HS-5 (cell line): ENCODE measurements at places on chromosomes 12 and 14.
A peak's percentile ranks its signal among the peaks of the same experiment; 100 is the strongest.

DNA sequence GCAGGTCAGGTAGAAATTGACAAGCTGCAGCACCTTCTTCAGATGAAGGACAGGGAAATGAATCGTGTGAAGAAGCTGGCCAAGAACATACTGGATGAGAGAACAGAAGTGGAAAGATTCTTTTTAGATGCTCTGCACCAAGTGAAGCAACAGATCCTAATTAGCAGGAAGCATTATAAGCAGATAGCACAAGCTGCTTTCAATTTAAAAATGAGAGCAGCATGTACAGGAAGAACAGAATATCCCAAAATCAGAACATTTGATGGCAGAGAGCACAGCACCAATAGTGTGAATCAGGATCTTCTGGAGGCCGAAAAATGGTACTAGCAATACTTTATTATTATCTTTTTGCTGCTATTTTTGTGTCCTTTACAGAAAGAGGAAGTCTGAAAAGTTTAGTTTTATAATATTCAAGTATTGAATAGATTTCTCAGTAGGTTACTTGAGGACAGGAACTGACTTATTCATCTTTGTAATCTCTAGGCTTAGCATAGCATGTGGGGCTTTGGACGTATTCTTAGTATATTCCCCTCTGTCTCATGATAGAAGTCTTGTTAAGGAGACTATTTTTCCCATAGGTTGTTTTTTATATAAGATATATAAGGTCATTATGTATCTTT, 30.8 kb downstream of the BBOF1 start:
- DNase-seq: no peak

DNA sequence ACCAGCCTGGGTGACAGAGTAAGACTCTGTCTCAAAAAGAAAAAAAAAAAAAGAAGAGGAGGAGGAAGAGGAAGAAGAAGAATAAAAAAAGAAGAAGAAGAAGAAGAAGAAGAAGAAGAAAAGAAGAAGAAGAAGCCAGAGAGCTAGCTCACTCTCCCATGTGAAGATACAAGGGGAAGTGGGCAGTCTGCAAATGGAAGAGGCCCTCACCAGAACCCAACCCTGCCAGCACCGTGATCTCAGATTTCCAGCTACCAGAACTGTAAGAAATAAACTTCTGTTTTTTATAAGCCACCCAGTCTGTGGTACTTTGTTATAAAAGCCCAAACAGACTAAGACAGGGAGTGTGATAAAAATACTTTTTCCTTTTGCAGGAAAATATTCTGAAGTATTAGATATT, 130.7 kb downstream of the ETNK1 start:
- no peak for DNase-seq

GRCh38 chr14:106039400-106039799, 513.0 kb downstream of the TMEM121 start:
- DNase-seq: no peak

GRCh38 chr12:66664076-66664475, 14.8 kb downstream of the GRIP1 start:
- DNase-seq: no peak

GRCh38 chr12:47396902-47397663, 308.7 kb downstream of the RPAP3 start:
- no peak for DNase-seq

DNA sequence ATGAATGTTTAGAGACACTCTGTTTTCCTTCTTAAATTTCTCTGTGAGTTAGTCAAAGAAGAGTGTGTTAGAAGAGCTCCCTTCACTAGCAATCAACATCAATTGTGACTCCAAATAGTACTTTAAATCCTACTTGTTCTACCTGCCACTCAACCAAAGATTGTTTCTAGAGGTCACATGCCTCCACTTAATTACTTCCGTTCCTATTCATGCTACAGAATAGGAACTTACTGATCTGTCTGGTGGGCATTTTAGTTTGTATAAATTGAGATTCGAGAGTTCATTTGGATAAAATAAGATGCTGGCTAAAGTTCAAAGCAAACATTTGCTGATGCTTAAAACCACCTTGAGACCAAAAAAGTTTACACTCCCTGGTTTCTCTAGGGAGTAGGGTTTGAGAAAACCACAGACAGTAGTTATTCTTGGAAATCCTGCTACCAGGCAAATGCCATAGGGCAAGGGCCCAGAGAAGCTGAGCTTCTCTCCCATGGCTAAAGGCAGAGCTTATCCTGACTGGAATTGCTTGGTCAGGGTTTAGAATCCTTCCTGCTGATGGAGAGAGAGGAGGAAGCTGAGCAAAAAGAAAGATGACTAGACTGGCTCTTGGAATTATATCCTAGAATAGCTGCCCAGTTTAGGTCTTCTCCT, 389.6 kb upstream of the ATP2B1 start:
- DNase-seq: no peak

DNA sequence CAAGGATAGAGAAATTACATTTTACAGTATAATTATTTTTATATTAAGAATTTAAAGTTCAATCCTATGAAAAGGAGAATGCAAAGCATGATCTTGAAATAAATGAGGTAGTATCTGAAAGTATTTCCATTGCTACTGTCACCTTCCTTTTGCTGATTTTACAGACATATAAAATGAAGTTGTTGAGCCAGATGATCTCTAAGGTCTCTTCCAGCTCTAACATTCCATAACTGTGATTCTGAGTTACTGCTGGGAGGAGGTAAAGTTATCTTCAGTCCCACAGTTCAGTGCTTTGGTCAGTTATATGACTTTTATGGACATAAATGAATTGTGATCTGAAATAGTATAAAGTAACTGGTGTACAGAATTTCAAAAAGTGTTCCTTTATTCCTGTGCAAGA, 52.8 kb downstream of the SLC38A6 start:
- no peak for DNase-seq

- DNase-seq: no peak
Observed at GRCh38 chr12:116731801-116732200, 6.1 kb downstream of the SPRING1 start.

DNA sequence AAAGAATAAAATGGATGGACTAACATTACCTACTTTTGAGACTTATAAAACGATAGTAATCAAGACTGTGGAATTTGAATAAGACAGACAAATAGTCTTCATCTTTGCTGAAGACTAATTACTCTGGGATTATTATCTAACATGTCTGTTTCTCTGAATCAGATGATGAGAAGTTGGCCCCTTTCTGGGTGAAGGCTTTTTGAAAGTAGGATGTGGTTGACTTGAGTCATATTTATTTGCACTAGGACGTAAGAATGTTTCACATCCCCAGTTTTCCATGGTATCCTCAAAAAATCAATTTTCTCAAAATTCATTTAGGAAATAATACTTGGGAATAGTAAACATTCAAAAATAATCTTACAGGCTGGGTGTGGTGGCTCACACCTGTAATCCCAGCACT, 31.8 kb downstream of the PKP2 start:
- DNase-seq: peak; percentile 2

GRCh38 chr12:56628671-56629458, 1.3 kb downstream of the BAZ2A start:
- peak; percentile 37 for DNase-seq

GRCh38 chr12:644818-645552, 18.3 kb downstream of the NINJ2 start:
- DNase-seq: no peak

- no peak for DNase-seq
Observed at GRCh38 chr12:53869500-53869899, 69.1 kb upstream of the HOXC13 start.

DNA sequence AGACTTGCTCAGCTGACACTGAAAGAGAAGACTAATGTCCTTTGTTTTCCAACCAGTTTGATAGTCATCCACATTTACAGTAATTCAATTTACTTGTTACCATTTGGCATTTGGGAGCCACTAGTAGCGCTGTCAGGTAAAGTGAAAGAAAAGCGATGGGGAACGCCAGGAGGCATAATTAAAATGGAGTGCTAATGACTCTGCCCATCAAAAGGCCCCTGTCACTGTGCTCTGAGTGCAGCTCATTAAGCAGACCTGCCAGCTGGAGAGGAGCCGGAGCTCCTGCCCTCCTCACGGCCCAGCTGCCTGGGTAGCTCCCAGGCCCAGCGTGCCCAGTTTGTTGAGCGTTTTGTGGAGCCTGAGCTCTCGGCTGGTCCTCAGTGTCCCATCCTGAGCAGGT, 463.6 kb upstream of the CCDC196 start:
- no peak for DNase-seq

GRCh38 chr12:1473418-1473817, 121.0 kb downstream of the FBXL14 start:
- DNase-seq: no peak

GRCh38 chr14:32397861-32398640, 69.0 kb downstream of the AKAP6 start:
- DNase-seq: no peak

DNA sequence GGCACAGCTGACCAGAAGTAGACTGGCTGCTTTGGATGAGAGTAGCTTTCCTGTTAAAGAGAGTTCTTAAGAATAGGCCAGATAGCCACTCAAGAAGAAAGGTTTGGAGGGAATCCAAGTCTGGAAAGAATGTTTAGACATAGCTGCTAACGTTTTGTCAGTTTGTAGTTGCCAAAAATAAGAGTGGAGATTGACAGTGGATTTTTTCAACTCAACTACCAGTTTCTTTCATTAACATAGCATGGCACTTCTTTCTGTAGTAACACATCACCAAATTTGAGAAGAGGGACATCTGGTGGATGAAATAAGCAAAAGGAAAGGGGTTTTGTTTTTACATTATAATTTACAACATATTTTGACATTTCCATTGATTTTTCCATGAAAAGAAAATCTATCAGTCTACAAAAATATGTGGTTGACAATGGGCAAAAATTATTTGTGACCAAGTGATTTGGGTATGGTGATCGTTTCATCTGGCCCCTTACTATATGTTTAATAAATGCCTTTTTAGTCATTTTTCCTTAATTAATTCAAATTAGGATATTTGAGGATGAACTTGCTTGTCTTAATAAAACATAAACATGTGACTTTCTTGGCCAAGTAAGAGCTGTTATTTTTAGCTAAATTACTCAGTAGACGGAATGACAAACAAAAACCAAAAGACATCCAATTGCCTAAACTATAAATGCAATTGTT, 71.1 kb downstream of the PTPRR start:
- DNase-seq: no peak

DNA sequence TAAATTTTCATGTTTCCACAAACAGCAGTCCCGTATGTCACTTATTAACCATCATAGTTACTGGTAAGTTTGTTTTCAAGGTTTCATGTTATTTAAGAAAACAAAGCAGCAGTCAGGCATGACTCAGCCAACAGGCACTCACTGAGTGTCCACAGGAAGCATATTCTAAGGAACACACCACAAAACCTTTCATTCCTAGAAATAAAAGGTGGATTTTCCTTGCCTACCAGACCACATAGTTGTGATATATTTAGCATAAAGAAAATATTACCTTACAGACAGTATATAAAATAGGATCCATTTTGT, 143.3 kb upstream of the AVPR1A start:
- DNase-seq: peak; percentile 54

DNA sequence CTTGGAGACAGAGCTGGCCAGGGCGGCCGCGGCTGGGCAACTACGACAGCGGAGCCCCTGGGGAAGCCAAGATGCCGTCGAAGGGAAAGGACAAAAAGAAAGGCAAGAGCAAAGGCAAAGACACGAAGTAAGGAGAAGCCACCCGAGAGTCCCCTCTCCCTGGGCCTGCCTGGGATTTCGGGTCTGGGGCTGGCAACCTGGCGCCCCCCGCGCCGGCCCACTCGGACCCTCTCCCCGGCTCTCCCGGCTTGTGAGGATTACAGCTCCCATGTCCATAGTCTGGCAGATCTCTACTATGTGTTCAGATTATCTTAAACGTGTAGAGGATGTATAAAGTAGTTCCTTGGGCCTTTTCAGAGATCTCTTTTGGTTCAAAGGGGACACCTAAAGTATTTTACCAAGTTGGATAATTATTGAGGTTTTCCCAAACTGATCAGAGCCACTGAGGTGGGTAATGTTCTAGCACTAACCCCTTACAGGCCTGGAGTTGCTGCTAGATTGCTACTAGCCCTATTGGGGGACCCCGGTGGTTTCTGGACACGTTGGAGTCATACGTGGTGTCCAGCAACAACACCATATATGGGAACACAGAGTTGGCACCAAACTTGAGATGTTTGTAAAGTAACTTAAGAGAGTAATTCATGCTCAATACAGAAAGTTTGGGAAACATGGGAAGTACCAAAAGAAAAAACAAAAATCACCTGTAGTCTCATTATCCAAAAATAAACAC, 424 bp downstream of the BBOF1 start:
- no peak for DNase-seq

DNA sequence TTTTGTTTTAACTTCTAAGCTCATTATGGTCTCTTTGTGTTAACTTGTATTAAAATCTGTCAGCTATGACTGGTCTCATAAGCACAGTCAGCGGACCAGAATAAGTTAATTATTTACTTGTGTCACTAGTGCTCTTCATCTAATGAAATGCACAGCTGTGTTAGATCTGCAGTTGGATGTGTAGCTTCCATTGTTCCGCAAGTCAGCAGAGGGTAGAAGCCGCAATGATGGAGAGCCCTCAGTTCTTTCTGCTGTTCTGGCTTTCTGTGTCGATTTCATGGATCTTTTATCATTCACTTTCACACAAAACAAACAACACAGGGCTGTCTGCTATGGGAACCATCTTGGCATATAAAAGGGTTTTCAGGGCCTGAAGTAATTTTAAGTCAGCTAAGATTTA, 89.3 kb upstream of the RFX4 start:
- no peak for DNase-seq

DNA sequence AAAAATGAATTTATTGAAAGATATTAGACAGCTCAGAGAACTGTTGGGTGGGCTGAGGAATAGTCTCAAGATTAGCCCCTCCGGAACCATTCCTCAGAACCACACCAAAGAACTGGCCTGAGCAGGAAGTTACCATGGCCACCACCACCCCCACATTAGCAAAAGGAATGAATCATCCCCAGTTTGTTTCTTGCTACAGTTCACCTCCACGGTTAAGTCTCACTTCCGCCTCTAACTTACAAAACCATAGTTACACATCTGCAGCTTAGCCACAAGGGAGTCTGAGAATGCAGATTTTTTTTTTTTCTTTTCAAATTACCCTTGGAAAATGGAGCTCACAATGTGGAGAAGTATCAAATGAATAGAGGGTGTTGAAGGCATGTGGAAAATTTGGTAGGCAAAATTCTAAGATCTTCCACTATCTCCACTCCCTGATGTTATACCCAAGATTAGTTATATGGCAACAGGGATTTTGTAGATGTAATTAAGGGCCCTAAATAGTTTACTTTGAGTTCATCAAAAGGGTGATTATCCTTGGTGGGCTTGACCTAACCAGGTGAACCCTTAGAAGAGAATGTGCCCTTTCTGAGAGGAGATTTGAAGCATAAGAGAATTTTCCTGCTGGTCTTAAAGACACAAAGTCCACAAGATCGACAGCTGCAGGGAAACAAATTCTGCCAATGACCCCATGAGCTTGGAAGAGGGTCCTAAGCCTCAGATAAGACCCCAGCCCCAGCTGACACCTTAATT, 129.8 kb upstream of the KRR1 start:
- DNase-seq: peak; percentile 72
